ENCODE measurements at places on chromosomes 13 and 19.

DNA sequence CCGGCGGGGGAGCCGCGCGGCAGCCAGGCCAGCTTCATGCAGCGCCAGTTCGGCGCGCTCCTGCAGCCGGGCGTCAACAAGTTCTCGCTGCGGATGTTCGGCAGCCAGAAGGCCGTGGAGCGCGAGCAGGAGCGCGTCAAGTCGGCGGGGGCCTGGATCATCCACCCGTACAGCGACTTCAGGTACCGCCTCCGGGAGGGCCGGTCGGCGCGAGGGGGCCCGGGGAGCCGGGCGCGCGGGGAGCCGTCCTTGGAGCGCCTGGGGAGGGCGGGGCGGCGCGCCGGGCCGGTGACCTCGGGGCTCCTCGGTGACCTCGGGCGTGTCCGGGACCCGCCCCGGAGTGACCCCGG is 690 bp downstream of the HCN2 start:
- DNase-seq, result no peak

DNA sequence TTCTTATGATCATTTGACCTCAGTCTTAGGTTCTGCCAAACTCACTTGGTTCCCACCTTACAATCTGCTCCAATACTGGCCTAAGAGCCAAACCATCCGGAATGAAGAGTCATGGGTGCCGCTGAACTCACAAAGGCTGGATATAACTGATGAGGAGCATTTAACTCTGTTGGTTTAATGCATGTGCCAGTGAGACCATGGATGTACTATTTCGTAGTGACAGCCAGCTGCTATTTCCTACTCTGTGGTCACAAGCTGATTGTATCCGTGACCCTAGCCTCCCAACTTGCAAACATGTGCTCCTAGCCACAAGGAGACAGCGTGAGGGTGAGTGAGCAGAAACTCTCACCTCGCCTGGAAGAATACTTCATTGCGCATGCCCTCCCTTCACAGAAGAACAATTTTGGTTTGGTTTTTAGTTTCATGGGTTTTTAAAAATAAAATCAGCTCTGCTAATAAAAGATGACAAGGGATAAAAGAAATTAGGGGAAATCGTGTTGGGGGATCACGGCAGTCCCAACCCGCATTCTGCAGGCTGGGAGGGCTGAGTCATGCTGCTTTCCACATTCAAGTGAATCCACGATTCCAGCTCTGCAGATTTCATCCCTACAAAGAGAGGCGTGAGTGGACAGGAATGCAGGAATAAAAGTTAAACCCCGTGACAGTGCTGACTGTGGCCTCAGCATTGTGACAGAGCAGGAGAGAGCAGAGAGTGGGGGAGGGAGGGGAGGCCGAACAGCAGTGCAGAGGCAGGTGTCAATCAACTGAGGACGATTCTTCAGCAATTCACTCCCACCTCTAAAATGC is 66.8 kb upstream of the RAP2A start:
- no peak for DNase-seq

DNA sequence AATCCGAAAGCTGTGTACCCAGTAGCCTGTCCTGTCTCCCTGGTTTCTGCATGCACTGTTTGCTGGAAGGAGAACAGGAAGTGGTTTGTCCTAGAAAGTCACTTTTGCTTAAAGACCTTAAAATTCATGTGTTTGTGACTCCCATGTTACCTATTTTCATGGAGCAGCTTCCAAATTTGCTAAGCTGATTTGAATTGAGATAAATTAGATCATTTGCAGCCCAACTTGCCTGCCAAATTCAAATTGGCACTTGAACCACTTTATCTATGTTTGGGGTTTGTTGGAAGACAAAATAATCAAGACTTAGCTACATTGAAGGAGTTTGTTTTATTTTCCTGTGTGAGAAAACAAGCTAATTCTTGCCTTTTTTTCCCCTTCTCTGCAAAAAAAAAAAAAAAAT is 532.5 kb downstream of the DIAPH3 start:
- no peak for DNase-seq

DNA sequence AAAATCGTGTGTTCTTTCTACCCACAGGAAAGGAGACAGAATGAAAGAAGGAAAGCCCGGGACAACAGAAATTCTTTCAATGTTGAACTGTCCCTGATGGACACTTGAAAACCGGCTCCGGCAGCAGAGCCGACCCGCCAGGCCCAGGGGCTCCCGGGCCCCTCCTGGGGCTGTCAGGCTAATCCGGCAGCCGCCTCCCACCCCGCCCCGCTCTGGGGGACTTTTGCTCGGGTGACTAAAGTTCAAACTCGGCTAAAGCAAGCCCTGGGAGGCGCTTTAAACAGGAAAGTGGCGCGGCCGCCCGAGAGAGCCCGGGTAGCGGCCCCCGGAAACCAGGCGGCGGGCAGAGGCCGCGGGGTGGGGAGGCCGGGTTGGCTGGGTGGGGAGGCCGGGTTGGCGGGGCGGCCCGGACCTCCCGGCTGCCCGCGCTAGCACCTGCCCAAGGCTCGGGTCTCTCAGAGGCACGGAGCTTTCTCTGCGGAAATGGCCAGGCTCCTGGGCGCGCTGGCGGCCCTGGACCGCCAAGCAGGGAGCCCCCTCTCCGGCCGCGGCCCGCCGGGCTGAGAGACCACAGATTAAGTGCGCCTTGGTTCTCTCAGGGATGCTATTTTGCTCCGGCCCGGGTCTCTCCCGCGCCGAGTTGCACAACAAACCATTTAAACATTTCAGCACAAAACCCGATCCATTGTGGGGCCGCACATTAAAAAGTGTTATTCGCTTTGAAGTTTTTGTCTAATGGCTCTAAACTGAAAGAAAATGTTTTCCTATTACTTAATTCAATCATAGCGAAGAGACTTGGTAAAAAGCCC is 2.6 kb upstream of the GSX1 start:
- no peak for DNase-seq

DNA sequence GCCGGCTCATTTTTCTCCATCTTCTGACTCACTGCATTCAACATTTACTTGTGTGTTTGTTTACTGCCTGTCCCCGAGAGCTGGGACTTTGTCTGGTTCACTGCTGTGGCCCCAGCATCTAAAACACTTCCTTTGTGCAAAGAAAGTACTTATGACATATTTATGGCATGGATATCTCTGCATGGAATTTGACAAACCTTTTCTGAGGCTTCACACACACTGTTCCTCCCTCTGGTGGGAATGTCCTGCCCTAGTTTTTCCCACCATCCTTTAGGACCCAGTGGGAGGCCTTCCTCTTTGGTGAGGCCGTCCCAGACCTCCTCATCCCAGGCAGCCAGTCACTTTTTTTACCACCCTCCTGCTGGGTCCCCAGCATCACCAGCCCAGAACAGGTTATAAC is 1.4 kb upstream of the SRRM5 start:
- DNase-seq, result no peak

DNA sequence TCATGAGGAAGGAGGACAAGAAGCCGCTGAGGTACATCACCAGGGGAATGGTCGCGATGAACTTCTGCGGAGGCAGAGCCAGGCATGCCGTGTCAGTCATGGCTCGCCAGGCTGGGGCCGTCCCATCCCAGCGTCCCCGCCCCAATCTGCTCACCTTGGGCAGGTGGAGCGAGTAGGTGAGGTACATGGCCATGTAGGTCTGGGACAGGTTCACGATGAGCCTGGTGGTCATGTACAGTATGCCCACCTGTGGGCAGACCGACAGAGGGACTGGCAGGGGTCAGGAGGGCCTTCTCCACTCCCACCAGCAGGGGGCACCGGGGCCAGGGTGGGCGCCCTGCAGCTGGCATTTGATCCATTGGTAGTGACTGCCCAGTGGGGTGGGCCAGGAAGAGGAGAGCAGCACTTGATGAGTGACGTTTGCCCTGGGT is 8.3 kb downstream of the TEKTIP1 start:
- no peak for DNase-seq

- DNase-seq, result no peak
Measured at GRCh38 chr13:97540696-97541095, 106.7 kb downstream of the RAP2A start.

- no peak for DNase-seq
Measured at GRCh38 chr13:40994581-40995230, 24.4 kb downstream of the ELF1 start.

DNA sequence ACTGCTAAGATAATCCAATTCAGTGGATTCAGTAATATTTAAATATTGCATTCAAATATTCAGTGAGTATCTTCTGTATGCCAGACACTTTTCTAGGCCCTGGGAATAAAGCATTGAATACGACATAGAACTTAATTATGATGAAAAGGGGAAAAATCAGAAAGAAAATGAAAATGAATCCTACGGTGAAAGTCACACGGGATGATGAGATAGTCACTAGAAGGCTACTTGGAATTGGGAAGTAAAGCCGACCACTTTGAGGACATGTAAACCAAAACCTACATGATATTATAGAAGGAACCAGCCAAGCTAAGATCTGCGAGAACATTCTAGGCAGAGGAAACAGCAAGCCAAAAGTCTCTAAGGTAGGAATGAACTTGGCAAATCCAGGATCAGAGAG is 10.1 kb downstream of the DPY19L3 start:
- DNase-seq, result no peak

DNA sequence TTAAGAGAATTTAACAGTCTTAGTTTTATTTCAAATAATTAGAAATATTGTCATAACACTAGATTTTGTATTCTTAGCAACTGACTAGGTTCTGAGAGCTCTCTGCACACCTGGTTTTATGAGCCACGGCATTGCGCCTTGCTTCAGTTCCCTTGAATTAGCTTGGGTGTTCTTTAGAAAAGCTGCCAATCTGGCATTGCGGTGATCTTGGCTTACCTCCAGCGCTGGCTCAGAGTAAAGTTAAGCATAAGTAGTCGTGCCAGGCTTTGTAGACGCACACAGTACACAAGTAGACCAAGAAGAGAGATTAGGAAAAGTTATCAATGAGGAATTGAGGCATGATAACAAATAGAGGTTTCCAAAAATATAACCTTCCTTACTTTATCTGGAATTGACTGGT is 45.7 kb downstream of the TPP2 start:
- no peak for DNase-seq

DNA sequence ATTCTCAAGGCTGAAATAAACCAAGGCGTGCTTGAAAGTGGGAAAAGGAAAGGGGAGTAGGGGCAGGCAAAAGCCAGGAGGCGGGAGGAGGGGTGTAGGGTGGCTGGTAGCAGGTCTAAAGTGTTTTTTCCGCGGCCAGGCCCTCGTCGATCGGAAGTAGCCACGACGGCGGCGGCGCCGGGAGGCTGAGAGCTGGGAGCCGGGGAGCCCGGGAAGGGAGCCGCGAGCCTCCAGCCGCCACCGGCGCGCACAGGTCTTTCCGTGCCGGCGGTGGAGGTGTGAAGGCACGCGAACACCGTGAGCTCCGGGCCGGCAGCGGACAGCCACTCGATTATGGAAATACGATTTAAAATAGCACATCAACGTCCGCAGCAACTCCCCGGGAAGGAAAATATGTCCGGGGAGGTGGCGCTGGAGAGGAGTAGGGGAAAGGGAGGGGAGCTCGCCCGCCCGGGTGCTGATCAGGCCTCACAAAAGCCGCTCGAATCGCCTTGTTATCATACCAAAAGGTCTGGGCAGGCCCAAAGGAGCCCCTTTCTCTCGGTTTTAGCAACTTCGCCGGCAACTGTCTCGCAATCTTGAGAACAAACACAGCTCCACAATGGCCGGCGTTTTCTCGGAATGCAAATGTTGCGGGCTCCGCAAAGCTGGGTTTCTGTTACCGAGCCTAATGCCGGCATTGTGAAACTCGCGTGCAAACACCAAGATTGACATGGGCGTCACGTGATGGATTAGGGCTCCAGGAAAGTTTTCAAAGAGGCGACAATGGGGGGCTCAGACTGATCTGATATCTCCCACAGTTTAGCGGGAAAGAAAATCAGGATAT is 2.9 kb upstream of the PCDH8 start:
- no peak for DNase-seq

DNA sequence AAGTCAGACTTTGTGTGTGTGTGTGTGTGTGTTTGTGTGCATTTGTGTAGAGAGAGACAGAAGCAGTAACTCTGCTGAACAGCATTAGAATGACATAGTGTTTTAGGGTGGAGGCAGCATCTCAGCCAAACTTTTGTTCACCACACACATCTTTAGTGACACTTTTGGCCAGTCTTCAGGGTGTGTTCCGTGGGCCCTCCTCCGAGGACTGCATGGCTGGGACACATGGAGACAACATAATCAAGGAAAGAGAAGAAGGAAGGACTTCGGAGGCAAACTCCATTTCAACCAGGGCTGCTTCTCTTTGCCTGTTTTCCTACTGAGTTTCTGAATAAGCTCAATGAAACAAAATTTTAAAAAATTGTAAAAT is 205.1 kb downstream of the LHFPL6 start:
- no peak for DNase-seq

- peak; percentile 30 for DNase-seq
Measured at GRCh38 chr19:18340190-18340989, at the start of gene PGPEP1. TSS of gene PGPEP1 (plus strand) at chr19:18340598. CDS start at chr19:18340682, 84 bp downstream.

GRCh38 chr13:70896136-70896535 is 787.9 kb upstream of the KLHL1 start:
- no peak for DNase-seq

DNA sequence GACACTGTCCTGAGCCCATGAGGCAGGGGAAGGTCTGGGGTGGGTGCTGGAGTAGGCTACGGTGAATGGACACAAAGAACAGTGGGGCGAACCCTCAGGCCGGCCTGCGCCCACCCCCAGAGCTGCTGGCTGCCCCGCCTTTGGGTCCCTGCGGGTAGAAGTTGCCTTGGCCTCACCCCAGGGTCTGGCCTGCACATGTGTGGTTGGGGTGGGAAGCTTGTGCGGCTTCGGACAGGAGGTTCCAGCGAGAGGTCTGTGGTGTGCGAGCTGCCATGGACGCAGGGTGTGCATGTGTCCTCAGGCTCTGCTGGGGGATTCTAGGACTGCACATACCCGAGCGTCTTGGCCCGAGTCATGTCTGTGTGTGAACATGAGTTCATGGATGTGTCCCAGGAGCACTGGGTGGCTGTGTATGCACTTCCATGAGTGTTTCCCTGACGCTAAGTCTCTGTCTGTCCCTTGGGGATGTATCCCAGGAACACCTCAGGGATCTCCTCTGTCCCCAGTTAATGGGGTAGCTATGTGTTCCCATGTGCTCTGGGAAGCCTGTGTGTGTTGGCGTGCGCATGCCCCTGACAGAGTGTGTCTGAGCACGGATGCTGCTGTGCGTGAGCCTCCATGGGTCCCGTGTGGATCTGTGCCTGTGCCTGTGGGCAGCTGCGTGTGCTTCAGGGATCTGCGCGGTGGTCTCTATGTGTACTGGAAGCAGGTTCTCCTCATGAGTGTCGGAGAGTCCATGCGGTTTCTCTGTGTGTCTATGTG is 20.8 kb upstream of the POU2F2 start:
- DNase-seq, result no peak

- DNase-seq, result no peak
Measured at GRCh38 chr19:49491804-49492572, 4.2 kb upstream of the RPS11 start.

GRCh38 chr19:4388337-4389063 is 11.8 kb downstream of the SH3GL1 start:
- no peak for DNase-seq

- DNase-seq, result no peak
Measured at GRCh38 chr13:29817604-29818378, 32.6 kb downstream of the UBL3 start.

GRCh38 chr13:99862244-99862643 is 109.3 kb downstream of the ZIC5 start:
- no peak for DNase-seq

Measured in stimulated activated CD4-positive, alpha-beta T cell treated with anti-CD3 and anti-CD28 coated beads, Interleukin-15, amount 100 ng/mL, for 48 hours (primary cell).